Esophagus muscularis mucosa (tissue), 4 donors: ENCODE measurements at places on chromosomes 3 and 15. TPM values are rescaled to one million over a fixed set of nuclear protein-coding genes. Genes with fewer than 3 reads are reported as not detected.

Gene FBXO40
- not detected for total RNA-seq

Gene GPR62
- 0.42 TPM for total RNA-seq

Gene CEP70
- total RNA-seq, result 41.4 TPM

Gene ISG20
- 21.2 TPM for total RNA-seq

Gene CFAP44
- total RNA-seq, result 4.6 TPM

Gene CYP11A1
- total RNA-seq, result 2.5 TPM

Gene TIMP4
- total RNA-seq, result 26.7 TPM

Gene CCNB2
- not detected for total RNA-seq

Gene C3orf80
- 0.26 TPM for total RNA-seq
